Dermis microvascular lymphatic vessel endothelial cell (primary cell): ENCODE measurements at places on chromosomes 5 and 9. TPM values are rescaled to one million over a fixed set of nuclear protein-coding genes. Genes with fewer than 3 reads are reported as not detected.

GRCh38 chr9:32251539-32251938, 132.9 kb upstream of the ACO1 start:
- peak; percentile 56 for DNase-seq

GRCh38 chr9:83523684-83524083, 14.5 kb downstream of the FRMD3 start:
- no peak for DNase-seq

GRCh38 chr9:117313989-117314388, 100.9 kb downstream of the ASTN2 start:
- DNase-seq: no peak

DNA sequence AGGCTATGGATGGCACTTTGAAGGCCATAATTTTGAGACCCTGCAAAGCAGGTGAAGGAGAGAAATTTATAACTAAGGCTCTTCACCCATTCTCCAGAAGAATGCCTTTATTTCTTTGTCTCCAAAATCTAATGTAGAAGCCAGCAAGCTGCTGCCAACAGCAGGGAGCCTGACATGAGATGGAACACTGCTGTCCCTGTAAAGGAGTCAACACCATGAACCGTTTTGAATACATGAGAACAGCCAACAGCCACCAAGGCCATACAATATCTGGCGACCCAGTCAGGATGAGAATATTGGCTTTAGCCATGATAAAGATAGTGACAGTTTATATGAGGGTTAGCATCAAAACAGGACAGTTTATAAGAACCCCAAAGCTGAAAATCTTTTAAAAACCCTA, 121.2 kb upstream of the LIFR start:
- DNase-seq: no peak

GRCh38 chr9:122186777-122187470, 27.2 kb downstream of the MORN5 start:
- DNase-seq: no peak

- no peak for DNase-seq
Observed at GRCh38 chr9:109771087-109771486, 8.9 kb upstream of the PALM2AKAP2 start.

DNA sequence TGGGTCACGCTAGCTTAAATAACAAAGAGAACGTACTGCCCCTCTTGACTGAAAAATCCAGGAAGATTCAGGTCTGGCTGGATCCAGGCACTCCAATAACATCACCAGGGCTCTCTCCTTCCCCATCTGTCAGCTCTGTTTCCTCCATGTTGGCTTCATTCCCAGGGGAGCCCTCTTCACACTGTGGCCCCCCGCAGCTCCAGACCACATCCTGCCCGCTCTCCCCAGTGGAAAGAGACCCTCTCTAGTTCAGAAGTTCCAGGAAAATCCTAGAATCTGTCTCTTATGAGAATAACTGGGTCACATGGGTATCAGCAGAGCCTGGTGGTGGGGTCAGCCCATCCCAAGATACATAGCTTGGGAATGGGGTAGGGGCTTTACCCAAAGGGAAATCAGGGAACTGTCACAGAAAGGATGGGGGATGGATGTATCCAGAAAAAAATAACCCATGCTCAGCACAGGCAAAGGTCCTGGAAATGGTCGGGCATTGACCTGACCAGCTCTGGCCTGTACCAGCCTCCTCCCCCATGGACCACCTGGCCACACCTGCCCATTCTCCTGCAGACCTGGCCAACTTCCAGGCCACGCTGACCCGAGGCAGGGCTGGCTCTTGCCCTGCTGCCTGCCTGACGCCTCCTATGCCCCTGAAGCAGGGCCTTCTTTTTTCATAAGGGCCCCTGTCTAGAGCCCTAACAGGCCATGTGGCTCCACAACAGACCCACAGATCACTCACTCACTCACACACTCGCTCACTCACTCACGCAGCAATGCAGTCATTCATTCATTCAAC, 65.9 kb downstream of the COL23A1 start:
- DNase-seq: no peak

DNA sequence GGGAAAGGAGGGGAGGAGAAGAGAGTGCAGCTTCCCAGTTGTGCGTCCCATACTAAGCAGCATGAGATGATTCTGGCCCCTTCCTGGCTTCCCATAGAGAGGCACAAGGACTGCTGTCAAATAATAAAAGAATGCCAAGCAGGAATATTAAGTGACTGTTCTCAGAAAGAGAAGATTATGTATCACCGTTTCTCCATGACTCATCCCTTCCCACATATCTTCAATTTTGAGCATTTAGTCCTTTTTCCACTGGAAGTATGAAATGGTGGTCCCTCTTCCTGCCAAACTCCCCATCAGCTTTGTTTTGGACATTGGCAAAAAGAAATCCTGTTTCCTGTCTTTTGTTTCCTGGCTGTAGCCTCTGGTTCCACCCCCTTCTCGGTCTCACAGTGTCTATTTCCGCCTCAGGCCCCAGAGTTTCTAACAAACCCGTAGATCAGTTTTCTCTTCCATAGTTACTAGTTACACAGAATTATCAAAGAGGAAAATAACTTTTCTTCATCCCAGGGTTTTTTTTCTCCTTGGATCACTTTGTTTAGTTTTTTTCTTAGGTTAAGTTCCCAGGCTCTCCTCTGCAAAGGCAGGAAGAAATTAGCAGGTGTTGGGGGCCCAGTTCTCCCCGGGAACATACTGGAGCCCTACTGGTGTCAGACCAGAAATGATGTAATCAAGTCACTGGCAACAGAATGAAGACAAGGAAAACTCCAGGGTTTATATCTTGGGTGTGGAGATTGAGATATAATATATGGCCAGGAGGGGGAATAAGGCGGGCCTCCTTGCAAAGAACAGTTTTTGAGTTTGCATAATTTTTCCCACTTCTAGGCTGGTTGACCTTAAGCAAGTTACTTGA, 26.4 kb upstream of the ARHGAP26 start:
- peak; percentile 77 for DNase-seq

GRCh38 chr5:178145965-178146820, 7.5 kb downstream of the NHP2 start:
- peak; percentile 68 for DNase-seq

DNA sequence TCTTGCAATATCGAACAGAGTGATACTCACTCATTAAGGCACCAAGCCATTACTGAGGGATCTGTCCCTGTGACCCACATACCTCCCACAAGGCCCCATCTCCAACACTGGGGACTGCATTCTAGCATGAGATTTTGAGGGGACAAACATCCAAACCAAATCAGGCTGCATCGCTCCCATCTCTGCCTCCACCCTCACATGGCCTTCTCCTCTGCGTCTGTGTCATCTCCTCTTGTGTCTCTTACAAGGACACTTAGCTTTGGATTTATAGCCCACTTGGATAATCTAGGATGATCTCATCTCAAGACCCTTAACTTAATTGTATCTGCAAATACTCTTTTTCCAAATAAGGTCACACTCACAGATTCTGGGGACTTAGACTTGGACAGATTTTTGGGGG, 284.4 kb upstream of the DAP start:
- no peak for DNase-seq

- DNase-seq: no peak
Observed at GRCh38 chr9:124442826-124443225, 7.4 kb upstream of the ADGRD2 start.

- no peak for DNase-seq
Observed at GRCh38 chr9:18346745-18347144, 127.2 kb upstream of the ADAMTSL1 start.

DNA sequence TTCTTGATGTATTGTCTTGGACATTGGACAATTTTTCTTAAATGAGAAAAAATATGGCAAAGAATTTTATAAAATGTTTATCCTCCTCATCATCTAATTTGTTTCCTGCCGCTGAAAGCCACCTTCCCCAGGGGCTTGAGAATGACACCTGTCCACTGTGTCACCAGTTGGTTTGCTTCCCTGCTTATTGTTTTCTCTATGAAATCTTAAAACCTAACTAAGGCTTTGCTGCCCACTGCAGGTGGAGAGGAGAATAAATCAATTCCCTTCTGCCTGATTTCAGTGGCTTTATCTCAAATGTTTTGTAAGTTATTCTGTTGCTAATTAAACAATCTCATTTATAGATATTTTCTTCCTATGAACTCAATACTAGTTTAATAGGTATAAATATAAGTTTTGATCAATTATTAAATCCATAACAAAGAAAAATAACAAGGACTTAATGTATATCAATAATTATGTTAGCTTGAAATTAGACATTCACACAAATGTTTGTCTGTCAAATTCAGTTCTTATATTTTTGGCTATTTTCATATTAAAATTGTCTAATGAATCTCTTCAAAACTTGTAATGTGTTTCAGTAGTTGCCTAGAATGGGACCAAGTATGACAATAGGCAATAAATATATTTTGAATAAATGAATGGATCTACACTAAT, 822.5 kb downstream of the PTPRD start:
- peak; percentile 40 for DNase-seq

DNA sequence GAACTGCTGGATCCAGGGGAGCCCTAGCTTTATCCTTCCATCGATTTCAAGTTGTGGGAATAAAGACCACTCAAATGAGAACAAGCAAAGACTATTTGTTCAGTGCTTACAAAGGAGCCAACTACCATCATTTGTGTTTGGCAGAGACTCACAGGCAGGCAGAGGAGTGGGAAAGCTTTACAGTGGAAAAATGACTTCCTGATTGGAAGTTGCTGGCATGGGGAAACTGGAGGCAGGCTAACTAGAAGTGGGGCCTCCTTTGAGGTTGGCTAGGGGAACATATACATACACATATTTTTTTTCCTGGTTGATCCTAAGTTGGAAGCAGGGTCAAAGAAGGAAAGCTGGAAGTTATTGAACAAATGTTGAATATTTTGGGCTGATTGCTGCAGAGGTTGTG, 121.7 kb downstream of the ACTBL2 start:
- DNase-seq: peak; percentile 14

DNA sequence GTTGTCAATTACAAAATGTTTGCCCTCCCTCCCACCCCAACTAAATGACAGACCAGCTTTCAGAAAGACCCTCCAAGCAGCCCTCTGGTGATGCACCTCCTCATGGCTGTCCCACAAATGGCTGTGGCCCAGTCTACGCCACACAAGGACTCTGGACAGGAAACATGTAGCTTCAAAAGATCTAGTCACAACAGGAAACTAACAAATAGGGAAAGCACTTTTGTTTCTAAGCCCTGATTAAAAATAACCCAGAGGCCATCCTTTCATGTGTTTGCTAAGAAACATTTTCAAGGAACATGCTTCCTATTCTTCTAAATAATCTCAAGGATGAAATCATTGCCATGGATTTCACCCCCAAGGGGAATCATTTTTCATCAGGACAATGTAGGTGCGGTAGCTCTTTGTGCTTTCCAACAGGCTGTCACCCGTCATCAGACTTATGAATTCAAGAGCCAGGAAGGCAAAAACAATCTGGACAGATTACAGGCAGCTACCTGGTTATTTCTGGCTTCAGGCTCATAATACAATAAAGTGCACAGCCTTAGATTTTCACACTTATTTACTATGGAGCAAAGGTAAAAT, 20.1 kb downstream of the PCSK1 start:
- no peak for DNase-seq

DNA sequence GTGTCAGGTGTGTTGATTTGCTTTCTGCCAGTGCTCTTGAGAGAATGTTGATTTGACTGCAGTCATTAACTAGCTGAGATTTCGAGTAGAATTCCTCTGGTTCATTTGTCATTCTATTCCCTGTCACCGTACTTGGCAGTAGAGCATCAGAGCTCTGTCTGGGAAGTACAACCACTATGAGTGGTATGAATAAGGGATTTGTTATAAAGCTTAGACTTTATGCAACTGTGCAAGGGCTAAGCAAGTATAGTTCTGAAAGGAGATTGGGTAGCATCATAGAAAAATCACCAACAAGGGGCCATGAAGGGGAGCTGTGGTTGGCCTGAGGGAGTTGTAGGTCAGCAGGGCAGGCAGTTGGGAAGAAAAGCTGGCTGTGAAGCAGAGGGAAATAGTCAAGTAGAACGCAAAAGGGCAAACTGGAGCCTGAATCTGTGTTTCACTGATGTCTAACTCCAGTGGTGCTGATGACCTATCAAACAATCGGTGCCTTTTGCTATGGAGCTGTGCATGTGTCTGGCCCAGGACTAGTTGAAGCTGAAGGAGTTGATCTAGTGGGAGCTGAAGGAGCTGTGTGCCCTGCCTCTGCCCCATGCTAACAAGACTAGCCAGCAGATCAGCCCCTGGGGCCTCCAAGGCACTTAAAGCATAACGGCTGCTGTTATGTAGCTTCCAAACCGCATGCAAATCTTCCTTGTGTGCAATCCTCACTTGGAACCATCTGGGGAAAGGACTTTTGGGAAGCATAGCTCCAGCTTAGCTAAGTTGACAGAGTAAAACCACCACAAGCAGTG, 110.0 kb downstream of the SLC28A3 start:
- DNase-seq: no peak

GRCh38 chr9:136551401-136552116, 5.7 kb upstream of the NOTCH1 start:
- DNase-seq: no peak

- DNase-seq: no peak
Observed at GRCh38 chr5:167726642-167727041, 564.8 kb upstream of the WWC1 start.

DNA sequence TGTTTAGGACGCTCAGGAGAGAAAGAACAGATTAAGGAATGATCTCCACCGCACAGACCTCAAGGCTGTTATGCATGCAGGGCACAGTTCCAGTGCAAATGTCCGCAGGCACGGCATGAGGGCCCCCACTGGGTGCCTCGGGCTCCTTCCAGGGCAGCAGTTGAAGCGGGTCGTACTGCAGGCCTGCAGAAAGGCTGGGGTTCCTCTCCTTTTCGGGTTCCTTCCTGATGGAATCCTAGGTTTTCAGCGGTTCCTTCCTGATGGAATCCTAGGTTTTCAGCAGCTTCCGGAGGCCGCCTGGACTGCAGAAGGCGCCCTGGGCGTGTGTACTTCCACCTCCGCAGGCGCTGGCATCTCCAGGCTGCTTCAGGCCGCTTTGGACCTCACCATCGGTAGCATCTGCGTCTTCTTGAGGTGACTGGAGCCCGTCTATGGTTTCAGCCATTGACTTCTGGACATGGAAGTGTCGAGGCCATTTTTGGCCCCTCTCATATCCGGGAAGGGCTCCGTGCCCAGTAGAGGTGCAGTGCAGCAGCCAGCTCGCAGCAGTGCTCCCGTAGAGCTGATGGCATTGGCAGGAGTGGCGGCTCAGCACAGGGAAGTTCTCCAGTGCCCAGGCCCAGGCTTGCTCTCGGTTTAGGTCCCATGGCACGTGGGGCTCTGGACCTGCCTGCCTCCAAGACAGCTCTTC, 5.6 kb upstream of the MGAT4B start:
- no peak for DNase-seq

- DNase-seq: peak; percentile 68
Observed at GRCh38 chr9:126661521-126662251, 48.0 kb downstream of the LMX1B start.

- no peak for DNase-seq
Observed at GRCh38 chr5:176413255-176413565, 3.1 kb downstream of the CLTB start.

GRCh38 chr9:125513668-125514413, 193.2 kb downstream of the MAPKAP1 start:
- peak; percentile 64 for DNase-seq

Gene CCL27
- not detected in 2 replicates for total RNA-seq

Gene CMYA5
- total RNA-seq: under 0.01 TPM in 2 replicates

Gene CRHBP
- 0.25 TPM in 1 of 2 replicates, not detected in the other for total RNA-seq

Gene ZNF608
- total RNA-seq: 6.6 and 10.9 TPM in 2 replicates

Gene SV2C
- total RNA-seq: under 0.01 TPM in 1 of 2 replicates, not detected in the other

Gene GNA14
- 4.1 and 72.2 TPM in 2 replicates for total RNA-seq

Gene BASP1
- 1.3 and 2.4 TPM in 2 replicates for total RNA-seq

Gene SLC25A2
- total RNA-seq: under 0.01 and 0.13 TPM in 2 replicates
